ENCODE measurements at places on chromosomes 7 and 10.

DNA sequence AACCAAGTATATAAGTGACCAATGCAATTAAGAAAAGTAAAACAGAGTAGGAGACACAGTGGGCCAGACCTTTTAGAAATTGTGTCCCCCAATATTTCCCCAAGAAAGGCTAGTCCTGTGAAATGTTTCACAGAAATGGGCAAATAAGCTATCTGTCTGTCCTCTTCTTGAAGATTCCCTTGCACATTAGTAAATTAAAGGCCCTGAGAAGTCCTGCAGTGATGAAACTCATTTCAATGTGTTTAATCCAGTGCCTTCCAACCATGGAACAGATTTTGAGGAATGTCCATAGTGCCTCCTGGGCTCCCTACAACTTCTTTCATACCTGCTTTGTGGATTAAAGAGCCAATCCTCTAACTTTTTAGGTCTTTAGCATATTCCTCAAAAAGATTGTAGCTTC is 11.2 kb upstream of the EEPD1 start:
- DNase-seq: no peak

- no peak for DNase-seq
Observed at GRCh38 chr7:116236020-116236630, 25.8 kb downstream of the TES start.

GRCh38 chr7:106125417-106125816 is 13.3 kb upstream of the SYPL1 start:
- DNase-seq: no peak

GRCh38 chr10:122671355-122671754 is 28.3 kb downstream of the C10orf120 start:
- no peak for DNase-seq

DNA sequence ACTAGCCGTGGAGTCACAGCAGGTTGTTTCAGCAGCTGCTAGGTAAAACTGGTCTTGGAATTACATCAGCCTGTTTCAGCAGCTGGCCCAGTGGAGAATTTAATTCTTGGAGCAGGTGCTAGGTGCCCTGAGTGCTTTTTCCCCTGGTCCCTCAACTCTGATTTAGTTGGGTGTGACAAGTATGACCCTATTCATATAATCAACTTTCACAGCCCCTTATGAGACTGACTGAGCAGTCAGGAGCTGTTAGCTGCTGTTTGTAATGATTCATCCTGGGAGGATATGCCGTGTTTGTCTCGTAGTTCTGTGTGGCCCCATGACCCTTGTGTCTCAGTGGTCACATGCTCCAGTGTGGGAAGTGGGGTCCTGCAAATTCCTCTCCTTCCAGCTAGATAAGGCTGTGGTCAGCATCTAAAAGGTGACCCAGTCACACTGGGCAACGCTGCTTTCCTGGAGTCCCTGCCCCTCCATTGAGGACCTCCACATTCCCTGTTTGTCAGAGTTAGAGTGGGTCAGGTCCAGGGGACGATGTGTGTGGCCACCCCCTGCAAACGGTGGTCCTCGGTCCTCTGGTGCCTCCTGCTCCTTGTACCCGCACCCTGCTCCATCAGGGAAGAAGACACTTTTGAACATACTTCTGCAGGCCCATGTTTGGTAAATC is 28.3 kb downstream of the TBATA start:
- DNase-seq: no peak

GRCh38 chr7:19381321-19381720 is 236.1 kb upstream of the FERD3L start:
- DNase-seq: no peak

DNA sequence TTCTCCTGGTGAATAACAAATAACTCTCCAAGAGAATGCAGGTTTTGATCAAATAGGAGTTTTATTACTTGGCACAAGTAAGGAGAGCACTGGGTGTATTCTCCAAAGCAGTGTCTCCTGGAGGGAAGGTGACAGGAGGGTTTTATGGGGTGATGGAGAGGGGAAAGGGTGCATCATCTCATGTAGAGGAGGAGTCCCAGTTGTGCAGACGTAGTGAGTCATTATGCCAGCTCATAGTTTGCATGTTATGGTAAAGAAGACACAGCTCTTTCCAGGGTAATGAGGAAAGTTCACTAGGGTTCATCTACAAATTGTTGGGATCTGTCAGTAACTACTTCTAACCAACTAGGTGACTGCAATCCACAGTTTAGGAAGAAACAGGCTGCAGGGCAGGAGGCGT is 347.9 kb upstream of the MEOX2 start:
- DNase-seq: no peak

GRCh38 chr10:127353544-127353943 is 157.2 kb upstream of the INSYN2A start:
- DNase-seq: no peak

DNA sequence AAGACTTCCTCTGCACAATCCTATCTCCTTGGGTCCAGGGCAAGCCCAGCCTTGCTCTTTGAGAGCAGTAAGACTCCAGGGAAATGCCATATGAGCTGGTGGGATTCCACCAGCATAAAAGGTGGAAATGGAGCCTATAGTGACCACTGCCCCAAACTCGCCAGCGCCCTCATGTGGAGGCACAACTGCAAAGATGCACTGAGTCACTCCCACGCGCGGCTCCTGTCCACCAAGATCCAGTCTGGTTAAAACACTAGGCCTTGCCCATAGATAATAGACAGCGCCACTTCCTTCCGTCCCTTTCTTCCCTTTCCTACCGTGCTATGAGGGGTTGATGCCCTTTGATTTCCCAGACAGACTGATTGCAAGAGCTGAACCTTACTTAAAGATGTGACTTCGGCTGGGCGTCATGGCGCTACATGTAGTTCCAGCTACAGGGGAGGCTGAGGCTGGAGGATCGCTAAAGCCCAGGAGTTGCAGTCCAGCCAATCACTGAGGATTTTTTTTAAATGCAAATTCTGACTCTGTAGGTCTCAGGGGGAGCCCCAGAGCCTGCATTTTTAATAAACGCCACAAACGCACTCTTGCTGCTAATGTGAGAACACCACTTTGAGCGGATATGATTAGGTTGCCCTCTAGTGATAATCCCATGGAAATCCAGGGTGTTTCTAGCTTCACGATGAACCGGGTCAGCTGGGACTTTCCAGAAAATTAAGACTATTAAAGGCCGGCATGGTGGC is 136.5 kb downstream of the EPC1 start:
- peak; percentile 19 for DNase-seq

Measured in astrocyte of the cerebellum (primary cell).